ENCODE measurements at places on chromosomes 6 and 20. TPM values are rescaled to one million over a fixed set of nuclear protein-coding genes. Genes with fewer than 3 reads are reported as not detected.

DNA sequence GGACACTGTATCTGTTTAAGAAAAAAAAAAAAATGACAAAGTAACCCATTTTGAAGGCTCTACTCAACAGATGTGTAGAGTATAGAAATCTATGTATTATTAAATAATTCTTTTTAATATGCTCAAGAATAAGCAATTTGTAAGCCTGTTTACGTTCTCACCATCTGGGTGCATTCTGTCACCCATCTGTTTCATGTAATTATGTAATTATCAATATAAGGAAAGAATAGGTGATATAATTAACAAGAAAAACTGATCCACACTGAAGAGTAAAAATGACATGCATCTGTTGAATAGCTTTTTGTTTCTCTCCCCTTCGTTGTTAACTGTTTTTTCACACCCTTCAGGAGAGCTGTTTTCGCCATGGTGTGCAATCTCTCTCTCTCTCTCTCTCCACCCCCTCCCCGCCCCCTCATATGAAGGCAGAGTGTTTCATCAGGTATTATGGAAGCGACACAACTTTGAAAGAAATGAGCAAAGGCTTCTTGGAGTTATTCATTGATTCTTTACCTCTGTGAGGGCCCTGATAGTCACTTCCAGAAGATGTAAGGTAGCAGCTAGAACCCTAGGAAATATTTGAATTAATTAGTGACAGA, 154.3 kb upstream of the INSM1 start:
- DNase-seq: no peak

GRCh38 chr6:166270706-166271375, 37.4 kb downstream of the PRR18 start:
- DNase-seq: no peak

DNA sequence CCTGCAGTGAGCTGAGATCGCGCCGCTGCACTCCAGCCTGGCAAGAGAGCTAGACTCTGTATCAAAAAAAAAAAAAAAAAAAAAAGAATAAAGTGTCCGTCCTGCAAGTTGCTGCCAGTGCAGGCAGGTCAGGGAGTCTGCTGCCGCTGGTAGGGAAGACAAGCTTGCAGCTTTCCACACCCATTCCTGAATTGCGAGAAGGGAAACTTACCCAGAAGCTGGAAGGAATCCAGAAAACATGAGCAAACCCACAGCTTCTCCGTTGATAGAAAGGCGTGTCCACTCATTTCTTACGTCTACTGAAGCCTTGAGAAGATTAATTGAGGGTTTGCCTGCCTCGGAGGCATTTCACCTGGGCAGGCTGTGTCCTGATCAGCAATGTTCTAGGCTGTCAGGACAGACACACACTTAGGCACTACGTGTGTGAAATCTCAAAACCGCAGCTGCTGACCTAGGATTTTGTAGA, 61.6 kb upstream of the DSP start:
- no peak for DNase-seq

GRCh38 chr6:20182926-20183521, 29.2 kb downstream of the MBOAT1 start:
- no peak for DNase-seq

- no peak for DNase-seq
Observed at GRCh38 chr6:126888727-126889725, 229.4 kb upstream of the RSPO3 start.

- DNase-seq: no peak
Observed at GRCh38 chr20:15597306-15597705, 975.9 kb downstream of the KIF16B start.

DNA sequence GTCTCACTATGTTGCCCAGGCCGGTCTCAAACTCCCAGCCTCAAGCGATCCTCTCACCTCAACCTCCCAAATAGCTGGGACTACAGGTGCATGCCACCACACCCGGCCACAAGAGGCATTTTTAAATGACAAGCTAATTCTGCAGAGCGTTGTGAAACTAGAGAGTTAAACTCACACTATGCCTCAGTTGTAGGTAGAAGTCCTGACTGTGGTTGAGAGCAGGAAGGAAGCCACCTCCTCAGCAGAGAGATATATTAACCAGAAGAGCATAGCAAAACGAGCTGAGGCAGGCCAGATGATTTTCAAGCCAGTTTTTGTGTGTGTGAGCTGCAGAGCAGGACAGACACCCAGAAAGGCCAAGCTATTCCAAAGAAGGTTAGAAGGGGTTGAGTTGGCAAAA, 150.3 kb downstream of the MBOAT1 start:
- no peak for DNase-seq

DNA sequence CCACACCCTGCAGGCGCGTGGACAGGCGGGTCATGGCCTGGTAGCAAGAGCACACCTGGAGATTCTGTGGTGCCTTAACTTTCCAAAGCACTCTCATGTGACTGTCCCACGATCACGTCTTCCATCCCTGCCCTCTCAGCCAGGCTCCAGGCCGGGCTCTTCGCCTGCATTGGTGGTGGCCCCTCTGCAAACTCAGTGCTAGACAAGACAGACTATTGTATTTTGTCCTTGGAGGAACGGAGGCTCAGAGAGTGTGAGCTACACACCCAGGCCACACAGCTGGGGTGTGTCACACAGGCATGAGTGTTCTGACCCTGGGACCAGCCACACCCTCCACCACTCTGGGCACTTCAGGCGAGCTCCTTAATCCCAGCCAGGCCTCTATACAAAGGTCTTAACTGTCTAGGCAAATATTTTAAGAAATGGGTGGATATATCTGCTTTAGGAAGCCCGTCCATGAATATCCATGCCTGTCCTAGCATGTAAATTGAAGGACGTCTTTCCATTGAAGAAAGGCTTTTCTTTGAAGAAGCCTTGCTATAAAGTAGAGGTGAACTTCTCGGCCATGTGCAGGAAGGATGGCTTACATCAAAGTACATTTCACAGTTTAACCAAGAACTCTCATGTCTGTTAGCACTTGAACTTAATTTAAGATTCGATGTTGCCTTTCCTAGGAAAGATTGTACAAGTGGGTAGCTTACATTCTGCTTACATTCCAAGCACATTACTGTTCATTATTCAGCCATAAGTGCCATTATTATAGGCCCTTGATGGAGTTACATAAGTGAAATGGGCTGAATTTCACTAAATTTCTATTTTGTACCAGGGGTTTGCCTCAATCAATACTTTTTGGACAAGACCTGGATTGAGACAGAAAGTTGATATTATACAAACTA, 263.9 kb downstream of the DLL1 start:
- no peak for DNase-seq

GRCh38 chr20:35264755-35265154, 13.2 kb downstream of the MMP24OS start:
- peak; percentile 58 for DNase-seq

DNA sequence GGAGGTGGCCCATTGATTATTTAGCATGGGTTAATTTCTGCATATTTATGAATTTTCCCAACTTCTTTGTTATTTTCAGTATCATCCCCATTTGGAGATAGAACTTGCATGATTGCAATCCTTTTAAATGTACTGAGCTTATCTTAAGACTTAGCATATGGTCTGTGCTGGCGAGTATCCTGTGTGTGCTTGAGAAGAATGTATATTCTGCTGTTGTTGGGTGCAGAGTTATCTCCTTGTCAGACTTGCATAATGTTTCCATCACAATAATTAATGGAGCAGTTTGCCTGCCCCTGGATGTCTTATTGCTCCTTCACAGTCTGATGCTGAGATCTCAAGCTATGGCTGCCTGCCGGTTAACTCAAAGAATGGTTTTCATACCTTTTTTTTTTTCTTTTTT, 112.6 kb downstream of the CDYL start:
- no peak for DNase-seq

DNA sequence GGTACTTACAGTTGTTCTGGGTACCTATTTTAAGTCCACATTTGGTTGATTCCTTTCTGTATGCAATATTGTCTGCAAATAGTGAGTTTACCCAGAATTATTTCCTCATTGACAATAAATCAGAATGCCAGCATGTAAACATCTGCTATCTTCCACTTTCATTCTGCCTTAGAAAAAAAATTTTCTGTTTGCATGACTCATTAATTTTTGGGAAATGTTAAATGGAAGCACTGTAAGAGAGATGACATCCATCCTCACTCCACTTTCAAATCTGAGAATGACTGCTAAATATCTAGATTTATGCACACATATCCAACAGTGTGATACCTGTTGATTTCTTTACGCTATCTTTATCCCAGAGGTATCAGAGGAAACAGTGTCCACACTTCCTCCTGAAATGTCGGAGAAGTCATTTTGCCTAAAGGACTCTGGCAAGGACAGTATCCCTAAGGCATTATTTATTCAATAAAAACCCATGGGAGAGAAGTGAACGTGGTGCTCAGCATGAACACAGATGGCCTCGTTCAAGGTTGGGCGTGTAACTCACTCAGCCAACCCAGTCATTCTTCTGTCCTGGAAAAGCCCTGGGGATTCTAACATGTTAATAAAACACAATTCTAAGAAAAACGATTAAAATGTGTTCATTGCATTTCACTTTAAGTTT, 780.9 kb downstream of the QKI start:
- DNase-seq: no peak

- no peak for DNase-seq
Observed at GRCh38 chr6:3061501-3061941, 6.8 kb upstream of the RIPK1 start.

DNA sequence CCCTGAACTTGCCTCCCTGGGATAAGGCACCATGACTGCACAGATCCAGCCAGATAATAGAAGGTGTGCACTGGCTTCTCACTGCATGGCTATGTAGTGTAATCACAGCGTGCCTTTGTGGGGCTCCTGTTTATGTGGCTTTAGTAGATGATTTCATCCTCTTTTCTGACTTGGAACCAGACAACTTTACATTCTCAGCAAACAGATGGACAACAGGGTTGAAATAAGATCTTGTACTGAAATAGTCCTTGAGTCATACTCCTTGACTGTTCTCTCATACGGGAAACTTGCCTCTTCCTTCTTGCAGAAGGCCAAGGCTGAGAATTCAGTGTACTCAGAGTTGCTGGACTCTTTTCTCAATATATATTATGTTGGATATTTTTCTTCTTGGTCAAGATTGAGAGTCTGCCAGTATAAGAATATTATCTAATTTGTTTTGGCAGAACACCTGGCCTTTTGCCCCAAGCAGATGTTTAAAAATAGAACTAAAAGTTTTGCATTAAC, 25.0 kb upstream of the RNF144B start:
- no peak for DNase-seq

DNA sequence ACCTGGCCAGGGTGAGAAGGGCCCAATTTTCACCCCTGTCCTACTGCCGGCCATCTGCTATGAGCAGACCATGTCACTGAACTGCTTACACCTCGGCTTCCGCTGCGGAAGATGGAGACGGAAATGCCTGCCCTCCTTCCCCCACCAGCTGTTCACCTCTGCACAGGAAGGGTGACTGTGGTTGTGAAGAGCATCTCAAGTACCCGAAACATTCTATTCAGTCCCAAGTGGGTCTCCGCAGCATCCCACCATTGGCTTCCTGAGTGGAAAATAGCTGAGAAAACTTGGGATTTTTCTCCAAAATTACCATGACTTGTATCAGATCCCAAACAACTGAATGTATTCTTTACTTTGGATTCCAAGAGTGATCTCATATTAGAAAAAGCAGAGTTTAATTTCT, 16.1 kb downstream of the DOK5 start:
- no peak for DNase-seq

DNA sequence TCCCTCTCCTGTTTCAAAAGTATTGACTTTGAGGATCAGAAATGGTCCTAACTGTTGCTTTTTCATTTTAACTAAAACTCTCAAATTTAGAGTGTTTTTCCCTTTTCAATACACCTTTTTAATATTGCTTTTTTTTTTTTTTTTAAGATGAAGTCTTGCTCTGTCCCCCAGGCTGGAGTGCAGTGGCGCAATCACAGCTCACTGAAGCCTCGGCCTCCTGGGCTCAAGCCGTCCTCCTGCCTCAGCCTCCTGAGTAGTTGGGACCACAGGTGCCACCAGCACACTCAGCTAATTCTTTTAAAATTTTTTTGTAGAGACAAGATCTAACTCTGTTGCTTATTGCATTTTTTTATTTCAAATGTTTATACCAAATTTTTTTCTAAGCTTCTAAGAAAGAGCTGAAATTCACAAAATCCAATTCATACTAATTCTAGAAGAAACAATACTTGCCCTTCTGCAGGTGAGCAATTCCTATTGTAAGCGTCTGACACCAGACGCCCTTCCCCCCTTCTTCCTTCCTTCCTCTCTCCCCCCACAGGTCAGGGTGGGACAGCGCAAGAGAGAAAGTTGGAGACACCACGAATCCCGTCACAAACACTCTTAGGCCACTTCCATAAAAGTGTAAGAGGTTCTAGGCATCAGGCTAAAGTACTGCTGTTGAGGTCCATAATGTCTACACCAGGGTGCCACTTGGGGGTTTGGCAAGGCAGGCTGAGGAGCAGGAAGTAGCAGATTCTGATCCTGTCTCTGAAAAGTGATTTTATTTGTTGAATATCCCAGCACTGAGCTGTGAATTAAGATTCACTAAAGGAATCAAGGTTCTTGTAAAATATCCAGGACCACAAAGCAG, 12.8 kb downstream of the DLL1 start:
- DNase-seq: no peak

DNA sequence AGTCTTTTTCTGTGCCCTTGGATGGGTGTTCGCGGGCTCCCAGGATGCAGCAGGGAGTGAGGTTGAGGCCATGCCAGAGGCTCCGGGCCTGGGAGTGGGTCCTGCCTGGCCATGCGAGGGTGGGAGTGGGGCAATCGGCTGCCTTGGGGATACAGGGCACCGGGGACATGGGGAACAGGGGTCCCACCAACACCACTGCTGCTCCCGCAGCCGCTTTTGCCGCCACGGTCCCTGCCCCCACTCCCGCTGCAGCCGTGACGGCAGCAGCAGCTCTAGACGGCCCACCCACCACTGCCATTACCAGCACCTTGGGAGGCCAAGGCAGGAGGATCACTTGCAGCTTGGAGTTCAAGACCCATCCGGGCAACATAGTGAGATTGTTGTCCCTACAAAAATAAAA, 35.3 kb upstream of the FAM50B start:
- no peak for DNase-seq

- no peak for DNase-seq
Observed at GRCh38 chr6:109351231-109352130, 30.8 kb downstream of the CD164 start.

DNA sequence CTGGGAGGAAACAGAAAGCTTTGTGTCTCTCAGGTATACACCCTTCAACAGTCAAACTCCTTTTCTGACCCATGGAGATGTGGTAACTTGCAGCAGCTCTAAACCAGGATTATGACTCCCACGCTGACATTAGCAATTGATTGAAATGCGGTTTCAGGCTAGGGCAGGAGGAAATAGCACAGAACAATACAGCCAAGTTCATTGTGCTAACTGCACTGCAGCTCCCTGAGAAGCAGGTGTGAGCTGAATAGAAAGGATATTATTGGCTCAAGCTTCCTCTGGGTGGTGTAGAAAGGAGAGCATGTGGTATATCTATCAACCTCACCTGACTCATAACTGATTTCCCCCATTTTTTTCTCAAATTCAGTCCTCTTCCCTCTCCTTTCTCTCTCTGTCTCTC, 612.3 kb upstream of the BTBD3 start:
- DNase-seq: no peak

SLCO4A1 gene
- total RNA-seq: 1.4 TPM

MOG gene
- not detected for total RNA-seq

CDSN gene
- not detected for total RNA-seq

TFAP2C gene
- 0.82 TPM for total RNA-seq

BNIP5 gene
- total RNA-seq: not detected

UNC5CL gene
- total RNA-seq: 0.59 TPM

C6orf132 gene
- 0.87 TPM for total RNA-seq

E2F1 gene
- 6.7 TPM for total RNA-seq

HRH3 gene
- not detected for total RNA-seq

FOXF2 gene
- total RNA-seq: not detected

PAX1 gene
- total RNA-seq: not detected
